ENCODE measurements at places on chromosomes 5 and 9.
A peak's percentile ranks its signal among the peaks of the same experiment; 100 is the strongest.

DNA sequence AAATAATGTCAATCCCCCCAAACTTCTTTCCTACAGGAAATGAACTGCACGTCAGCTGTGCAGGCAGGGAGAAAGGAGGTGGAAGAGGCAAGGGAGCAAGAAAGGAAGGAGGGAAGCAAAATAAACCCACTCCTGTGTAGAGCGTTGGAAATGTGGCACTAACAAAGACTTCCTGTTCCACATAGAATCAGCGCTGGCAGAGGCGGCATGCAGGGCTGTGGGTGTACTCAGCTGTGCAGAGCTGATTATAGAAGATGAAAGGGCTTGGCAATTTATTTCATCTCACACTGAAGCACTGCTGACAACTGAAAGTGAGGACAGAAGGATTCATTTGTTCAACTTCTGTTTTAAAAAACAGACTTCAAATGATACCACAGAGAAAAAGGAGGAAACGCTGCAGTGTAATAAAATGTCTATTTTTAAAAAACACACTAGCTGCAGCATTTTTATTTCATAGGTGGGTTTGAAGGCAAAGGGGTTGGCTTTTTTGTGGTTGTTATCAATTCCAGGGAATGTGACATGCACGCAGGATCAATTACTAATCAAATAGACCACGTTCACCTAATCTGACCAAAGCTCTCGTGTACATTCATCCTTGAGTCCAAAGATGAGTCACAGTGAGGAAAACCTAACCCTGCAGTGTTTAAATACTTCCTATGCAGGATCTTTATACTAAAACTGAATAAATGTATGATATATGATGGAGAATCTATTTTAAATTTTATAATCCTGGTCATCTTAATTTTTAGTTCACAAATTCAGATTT, 583.5 kb downstream of the ZNF608 start:
- no peak for DNase-seq

DNA sequence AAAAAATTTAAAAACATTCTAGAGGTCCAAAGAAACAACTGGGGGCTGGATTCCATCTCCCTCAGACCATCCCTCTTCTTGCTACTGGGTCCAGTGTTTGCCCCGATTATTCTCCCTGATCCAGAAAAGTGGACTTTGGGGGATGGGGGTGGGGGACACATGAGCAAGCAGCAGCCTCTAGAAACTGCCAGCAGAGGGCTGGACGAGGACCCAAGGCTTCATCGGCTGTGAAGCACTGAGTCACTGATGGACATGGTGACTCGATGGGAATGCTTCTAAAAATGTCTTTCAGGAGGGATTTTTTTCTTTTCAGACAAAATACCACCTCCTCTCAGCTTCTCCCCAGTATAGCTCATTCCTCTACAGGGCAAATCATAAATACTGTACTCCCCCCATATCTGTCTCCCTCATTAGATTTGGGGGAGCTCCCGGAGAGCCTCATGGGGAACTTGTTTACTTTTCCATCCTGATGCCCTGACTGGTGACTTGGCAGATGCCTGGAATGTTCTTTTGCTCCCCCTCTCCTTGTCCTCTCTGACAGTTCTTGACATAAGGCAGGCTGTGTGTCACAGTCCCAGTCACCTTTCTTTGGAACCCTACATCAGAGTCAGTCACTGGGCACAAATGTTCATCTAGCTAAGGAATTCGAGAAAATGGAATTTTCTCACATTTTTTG, 67.2 kb upstream of the STC2 start:
- DNase-seq = no peak

GRCh38 chr5:128163991-128164390, 80.4 kb downstream of the SLC12A2 start:
- no peak for DNase-seq

DNA sequence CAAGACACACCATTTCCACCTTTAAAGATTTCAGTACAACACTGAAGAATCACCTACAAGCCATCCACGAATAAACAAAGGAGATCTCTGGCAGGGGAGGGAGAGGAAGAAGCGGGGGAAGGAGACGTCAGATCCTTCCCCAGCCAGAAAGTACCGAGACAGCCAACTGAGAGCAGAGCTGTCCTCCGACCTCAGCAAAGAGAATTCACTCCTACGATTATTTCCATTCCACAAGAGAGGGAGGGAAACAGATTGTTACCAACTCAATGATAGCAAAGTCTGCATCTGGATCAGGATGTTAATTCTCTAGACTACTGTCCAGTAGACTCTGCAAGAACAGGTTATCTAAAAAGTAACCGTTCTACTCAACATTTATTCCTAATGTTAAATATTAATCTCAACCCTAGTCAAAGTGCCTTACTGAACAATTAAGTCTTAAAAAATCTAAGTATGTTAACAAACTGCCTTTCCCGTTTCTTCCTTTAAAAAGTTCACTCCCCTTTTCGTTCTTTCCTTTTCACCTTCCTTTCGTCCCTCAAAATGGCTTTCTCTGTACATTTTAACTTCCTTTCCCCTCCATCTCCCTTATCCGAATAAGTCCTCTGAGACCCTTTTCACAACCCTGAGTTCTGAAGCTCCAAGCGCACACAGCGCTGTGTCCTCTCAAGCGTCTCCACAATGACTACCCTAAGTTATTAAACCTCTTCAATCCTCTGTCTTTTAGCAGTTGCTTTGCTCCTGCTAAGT, 1.4 kb downstream of the CHD1 start:
- DNase-seq = peak; percentile 60

GRCh38 chr9:129752900-129753729, at the start of gene PTGES:
Gene PTGES (minus strand): TSS chr9:129753042. CDS start chr9:129753012, 30 bp downstream.
- peak; percentile 16 for DNase-seq

- no peak for DNase-seq
Measured at GRCh38 chr5:102294886-102295395, 1.1 kb downstream of the SLCO4C1 start.

GRCh38 chr9:77011973-77012821, 7.3 kb upstream of the FOXB2 start:
- peak; percentile 34 for DNase-seq

GRCh38 chr9:92196909-92197308, 81.7 kb upstream of the SPTLC1 start:
- no peak for DNase-seq

- no peak for DNase-seq
Measured at GRCh38 chr5:116766470-116766947, 191.9 kb upstream of the SEMA6A start.

DNA sequence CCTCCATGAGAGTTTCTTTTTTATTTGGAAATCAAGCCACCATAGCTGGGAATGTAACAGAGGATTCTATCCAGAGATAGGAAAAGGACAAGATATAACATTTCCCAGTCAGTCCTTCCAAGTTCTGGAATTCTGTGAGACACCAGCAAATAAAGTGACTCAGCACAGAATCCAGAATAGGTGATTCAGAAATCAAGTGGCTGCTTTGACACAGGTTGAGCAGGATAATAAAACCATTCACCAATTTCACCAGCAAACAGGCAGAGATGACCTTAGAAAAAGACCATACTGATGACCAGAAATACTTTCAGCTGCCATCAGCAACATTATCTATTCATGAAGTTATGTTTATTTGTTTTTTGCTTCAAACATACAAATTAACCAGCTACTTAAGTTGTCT, 491.5 kb upstream of the TUSC1 start:
- DNase-seq = no peak

- DNase-seq = no peak
Measured at GRCh38 chr5:126869005-126869451, 92.1 kb downstream of the LMNB1 start.

DNA sequence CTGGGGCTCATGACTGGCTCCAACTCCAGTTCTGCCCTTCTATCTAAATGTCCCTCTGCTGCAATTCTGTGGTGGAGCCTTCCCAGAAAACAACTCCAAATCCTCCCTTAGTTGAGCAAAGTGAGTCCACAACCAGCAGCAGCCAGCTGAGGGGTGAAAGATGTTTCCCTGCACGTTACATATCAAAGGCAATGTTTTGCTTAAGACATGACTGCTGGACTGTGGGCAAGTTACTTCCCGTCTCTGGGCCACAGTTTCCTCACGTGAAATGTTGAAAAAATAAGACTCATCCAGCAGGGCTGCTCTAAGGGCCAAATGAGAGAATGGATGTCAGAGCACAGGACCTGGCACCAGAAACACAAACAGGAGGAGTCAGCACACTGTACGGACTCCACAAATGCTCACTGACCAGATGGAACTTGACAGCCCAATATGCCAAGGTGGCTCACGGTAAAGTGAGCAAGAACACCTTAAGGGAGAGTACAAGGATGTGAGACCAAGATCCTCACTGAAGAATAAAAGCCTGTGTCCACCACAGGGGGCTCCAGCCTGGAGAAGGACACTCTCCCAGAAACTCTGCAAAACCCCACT, 138.4 kb upstream of the ABCA1 start:
- DNase-seq = no peak

GRCh38 chr5:139439013-139439903, at the start of gene DNAJC18:
Gene DNAJC18 (minus strand): TSS chr5:139439525. CDS start chr5:139439445, 80 bp downstream.
- peak; percentile 80 for DNase-seq

DNA sequence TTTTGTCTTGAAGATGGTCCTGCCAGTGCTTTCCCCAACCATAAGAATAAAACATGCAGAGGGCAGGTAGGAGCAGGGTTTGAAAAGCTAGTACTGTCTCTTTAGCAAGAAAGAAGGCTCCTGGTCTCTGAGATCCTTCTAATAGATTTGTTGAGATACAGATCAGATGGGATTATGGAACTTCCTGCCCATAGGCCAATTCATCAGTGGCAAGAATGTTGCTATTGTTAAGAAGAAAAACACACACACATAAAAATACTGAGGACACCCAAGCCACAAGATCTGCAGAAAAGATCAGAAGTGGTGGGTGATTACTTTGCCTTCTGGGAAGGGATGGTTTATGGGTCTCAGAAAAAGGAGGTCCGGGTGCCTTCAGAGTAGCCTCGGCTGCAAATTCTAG, 59.8 kb downstream of the TNC start:
- no peak for DNase-seq

DNA sequence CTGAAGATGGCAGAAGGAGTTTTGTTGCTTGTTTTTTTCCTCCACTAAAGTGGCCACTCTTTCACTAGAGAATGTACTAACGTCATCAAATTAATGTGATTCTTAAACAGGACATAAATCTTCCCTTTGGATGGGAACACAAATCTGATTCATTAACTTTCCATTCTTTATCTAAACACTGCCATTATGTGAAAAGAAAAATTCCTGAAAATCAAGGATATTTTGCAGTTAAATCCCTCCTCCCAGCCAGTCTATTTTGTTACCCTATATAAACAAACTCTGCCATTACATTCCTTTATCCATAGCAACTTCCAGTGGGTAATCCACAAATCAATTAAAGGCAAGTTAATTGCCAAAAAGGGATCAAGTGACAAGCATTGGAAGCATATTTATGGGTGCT, 546.5 kb downstream of the PDE4D start:
- no peak for DNase-seq

DNA sequence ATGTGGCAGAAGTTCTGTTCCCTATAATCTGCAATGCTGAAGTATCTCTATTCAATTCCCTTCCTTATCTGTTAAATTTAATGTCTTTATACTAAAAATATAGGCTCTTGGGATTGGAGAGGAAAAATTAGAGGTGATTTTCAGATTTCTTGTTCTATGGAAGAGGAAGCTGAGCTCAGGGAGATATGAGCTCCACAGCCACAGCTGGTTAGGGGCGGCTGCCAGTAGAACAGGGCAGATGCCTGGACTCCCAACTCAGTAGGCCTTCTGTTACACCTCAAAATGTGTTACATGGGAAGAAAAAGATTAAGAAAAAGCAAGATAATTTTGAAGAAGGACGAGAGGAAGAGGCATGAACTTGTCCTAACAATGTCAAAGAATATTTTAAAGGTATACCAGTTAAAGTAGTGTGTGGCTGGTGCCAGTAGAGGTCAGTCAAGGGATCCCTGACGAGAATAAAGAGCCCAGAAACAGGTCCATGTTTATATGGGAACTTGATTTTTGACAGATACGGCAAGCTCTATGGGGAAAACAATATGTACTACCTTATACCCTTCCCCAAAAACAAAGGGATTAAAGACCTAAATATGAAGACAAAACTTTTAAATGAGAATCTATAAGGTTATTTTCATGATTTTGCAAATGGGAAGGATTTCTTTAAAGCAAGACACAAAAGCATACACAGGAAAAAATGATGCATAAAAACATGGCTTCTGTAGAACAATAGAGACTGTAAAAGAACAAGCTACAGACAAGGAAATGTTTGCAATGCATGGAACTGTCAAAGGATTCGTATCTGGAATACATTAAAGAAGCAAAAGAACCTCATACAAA, 28.7 kb downstream of the DNAJC21 start:
- no peak for DNase-seq

DNA sequence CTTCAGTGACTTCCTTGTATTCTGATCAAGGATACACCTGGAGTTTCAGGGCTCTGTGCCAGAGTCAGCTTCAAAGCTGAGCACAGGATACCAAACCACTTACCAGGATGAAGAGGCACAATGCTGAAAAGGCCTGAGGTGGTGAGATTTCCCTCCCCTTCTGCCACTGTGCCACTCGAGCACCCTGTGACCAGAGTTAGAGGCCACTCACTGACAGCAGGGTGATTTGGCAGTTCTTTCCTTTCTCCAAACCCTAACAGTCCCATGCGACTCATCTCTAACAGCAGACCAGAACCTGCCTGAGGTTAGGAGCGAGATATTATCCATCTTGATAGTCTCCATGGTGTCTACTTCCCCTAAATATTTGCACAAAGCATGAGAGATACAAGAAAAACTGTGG, 1.8 kb downstream of the PLGRKT start:
- DNase-seq = no peak

- no peak for DNase-seq
Measured at GRCh38 chr5:65012301-65012892, 243.7 kb downstream of the CWC27 start.

DNA sequence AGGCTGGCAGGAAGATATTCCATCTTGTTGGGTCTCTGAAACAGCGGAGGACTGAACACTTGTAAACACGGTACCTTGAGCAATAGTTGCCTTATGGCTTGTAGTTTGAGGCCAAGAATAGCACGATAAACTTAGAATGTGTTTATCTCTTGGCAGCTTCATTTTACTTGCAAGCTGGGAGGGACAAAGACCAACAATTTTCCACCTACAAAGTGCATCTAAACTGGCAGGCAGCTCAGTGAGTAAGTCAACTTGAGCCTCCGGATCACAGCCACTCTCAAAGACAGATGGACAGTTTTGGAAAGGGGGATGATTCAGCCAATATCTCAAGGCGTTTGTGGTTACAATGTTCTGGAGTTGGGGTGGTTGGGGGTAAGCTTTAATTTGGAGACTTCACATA, 652.6 kb downstream of the CETN3 start:
- no peak for DNase-seq

DNA sequence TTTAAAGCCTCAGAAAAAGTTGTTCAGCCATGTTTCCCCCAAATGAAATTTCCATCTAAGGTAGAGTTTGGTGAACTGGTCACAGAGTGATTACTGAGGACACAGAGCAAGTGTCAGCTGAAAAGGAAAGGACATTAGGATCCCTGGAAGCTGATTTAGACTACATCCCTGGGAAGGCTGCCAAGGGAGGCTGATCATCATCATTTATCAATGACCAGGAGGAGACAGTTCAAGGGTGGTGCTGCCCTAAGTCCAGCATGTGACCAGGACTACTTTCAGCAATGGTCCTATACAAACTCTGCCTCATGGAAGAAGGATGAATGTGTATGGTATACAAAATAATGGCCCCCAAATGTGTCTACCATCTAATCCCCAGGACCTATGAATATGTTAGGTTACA, 120.6 kb downstream of the PIK3R1 start:
- no peak for DNase-seq

All from effector memory CD8-positive, alpha-beta T cell (primary cell).